ENCODE measurements at places on chromosomes 16 and 17.

GRCh38 chr16:88869673-88869980 is 3.2 kb upstream of the PABPN1L start:
- DNase-seq: no peak

DNA sequence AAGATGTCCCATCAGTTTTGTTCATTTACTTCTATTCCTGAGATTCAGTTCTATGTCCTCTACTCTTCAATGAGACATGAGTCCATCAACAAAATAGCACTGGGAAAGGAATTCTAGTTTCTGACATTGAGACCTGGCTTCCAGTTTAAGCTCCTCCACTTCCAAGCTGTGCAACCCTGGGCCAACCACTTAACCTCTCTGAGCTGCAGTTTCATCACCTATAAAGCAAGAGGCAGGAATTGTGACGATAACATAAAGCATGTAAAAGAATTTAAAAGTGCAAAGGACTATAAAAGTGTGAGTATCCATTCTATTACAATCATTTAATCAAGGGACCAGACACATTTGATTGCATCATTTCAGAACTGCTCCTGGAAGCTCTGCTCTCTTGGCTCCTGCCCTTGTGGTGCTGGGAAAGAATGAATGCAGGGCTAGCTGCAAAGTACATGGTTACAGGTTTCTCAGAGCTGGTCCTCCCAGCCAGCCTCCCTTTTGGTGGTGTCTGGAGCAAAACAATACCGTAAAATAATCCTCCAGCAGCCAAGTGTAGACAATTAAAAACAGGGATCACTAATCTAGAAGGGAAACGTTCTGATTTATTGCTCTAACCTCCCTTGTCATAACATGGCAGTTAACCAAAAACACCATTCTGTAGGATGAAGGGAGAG is 113.9 kb downstream of the VPS53 start:
- DNase-seq: no peak

- no peak for DNase-seq
These were observed 11.9 kb upstream of the ASGR1 start for GRCh38 chr17:7191069-7191468.

DNA sequence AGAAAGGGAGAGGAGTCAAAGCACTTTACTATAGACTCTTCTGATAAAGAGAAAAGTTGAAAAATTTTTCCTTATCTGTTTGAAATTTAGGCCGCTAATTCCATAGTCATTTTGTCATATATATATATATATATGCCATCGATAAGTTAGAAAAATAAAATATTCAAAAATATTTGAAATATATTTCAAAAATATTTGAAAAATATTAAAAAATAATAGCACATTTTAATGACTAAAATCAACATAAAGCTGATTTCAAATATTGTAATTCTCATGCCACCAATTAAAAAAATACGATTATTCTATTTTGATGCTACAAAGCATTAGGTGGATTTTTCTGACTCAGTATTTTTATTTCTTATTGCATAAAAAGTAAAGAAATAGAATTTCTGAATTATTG is 87.1 kb downstream of the KIF2B start:
- no peak for DNase-seq

DNA sequence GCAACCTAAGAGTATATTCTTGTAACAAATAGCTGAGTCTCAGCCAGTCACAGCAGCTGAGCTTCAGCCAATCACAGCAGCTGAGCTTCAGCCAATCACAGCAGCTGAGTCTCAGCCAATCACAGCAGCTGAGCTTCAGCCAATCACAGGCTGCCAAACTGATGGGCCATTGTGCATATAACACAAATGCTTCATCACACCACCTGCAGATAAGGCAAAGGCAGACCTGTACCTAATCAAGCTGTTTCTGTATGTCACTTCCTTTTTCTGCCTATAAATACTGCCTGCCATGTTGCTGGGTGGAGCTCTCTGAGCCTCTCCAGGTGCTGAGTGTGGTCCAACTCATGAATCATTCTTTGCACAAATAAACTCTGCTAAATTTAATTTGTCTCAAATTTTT is 19.9 kb downstream of the MYH13 start:
- DNase-seq: no peak

GRCh38 chr16:55379876-55380390 is 55.9 kb downstream of the IRX6 start:
- no peak for DNase-seq

- no peak for DNase-seq
These were observed 33.8 kb upstream of the CRISPLD2 start for GRCh38 chr16:84785843-84786581.

GRCh38 chr16:56896244-56896643 is 31.2 kb downstream of the SLC12A3 start:
- no peak for DNase-seq

GRCh38 chr17:38725066-38725465 is 5.1 kb upstream of the CISD3 start:
- DNase-seq: no peak

DNA sequence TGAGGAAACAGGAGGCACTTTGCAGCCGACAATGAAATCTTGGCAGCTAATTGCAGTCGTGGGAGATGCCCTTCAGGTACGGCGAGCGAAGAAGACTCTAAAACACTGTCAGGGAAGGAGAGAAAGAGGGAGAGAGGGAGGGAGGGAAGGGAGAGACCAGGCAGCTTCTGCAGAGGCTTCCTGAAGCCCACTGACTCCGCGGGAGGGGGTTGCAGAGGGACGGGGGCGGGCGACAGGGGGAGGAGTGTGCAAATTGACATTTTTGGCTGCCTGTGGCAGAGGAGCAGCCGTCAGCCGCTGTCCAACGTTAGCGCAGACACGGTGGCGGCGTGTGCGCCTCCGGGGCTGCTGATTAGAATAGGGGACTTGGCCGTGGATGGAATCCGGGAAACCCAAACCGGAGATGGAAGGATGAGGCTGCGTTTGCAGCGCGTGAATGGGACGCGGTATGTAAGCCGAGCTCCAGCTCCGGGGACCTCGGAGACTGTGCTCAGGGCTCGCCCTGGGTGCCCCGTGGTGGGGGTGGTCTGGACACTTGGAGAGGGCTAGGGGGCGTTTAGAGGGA is 849.1 kb upstream of the RBFOX1 start:
- no peak for DNase-seq

GRCh38 chr16:23843143-23843542 is 7.4 kb downstream of the PRKCB start:
- no peak for DNase-seq

GRCh38 chr16:25988084-25988483 is 296.3 kb downstream of the HS3ST4 start:
- no peak for DNase-seq

DNA sequence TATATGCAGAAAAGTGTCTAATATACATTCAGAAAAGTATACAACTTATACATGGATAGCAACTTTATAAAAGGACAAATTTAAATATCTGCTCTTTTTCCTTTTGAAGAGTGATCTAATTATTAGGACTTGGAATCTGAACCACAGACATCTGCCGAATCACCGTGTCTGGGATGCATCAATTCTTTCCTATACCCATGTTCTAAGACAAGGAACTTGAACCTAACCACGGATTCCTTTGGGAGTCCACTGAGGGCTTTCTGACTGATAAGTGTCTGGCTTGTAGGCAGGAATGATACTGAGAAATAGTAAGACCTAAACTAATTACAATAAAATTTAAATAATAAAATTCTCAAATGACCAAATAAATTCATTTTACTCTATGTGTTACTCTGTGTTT is 54.2 kb downstream of the NDEL1 start:
- DNase-seq: no peak

- DNase-seq: no peak
These were observed 6.1 kb downstream of the CMTM1 start for GRCh38 chr16:66572356-66572755.

- DNase-seq: no peak
These were observed 27.1 kb upstream of the DBNDD1 start for GRCh38 chr16:90046122-90046970.

DNA sequence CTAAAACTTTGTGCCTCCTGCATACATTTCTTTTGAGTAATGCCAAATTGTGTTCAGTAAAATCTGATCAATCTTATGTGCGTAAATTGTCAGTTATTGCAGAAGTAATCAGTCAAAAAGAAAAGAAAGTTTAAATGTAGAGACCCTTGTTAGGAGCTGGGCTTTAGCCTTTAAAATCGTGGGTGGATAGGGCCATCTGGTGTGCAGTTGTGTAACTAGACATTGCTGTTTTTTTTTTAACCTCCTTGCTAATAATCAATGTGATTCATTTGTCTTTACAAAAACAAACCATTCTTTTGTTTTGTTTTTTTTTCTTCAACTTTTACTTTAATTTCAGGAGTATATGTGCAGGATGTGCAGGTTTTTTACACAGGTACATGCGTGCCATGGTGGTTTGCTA is 5.3 kb upstream of the WWOX start:
- DNase-seq: no peak
